ENCODE measurements at places on chromosomes 13 and 19.

DNA sequence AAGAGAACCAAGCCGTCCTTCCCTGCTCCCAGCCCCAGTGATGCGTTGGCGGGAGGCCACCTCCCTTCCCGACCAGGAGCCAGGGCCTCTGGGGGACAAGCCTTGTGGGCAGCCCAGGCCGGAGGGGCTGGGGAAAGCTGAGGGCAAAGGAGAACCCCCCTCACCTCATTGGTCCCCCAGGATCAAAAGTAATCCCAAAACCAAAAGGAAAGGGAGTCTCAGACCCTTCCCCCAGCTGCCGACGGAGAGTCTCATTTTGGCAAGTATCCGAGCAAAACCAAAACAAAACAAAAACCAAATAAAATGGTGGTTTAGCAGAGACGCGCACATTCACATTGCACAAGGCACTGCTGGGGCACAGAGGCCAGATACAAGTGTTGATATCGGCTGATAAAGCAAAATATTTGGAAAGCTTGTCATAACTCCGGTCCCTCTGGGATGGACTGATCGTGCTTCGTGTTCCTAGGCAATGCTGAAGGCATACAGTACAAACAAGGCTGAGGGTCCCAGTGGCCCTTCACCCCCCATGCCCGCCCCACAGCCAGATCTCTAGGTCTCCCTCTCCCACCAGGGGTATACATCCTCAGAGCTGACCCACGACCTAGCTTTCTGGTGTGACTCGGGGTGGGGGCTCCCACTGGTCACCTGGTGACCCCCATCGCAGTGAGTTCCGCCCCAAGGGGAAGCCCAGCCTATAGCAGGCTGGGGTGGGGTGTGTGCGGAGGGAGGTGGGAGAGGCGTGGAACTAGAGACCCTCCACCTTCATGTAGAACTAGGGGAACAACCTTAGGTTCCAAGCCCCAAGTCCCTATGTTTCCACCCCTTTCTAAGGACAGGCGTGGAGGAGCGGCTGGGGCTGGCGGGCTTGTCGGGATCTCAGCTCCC is 2.1 kb downstream of the CEBPA start:
- no peak for DNase-seq

DNA sequence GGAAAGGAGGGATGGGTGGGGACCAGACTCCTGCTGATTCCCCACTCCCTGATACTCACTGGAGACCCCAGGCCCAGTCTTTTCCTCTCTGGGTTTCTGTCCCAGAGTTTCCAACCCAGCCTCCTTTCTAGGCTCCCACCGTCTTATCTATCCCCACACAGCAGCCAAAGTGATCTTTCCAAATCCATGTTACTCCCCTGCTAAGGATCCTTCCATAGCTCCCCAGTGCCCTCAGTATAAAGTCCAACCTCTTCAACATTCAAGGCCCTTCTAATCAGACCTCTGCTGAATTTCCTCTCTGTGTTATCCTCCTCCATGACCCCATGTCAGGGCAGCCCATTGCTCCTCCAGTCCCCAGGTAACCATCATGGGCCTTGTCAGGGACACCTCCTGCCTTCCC is 1.3 kb upstream of the TGFB1 start:
- DNase-seq: no peak

GRCh38 chr13:111877906-111878305 is 189.0 kb upstream of the SOX1 start:
- DNase-seq: no peak

GRCh38 chr13:68850160-68850559 is 1257.5 kb upstream of the ATXN8OS start:
- DNase-seq: no peak

GRCh38 chr19:52722062-52723003 is 12.5 kb downstream of the ZNF611 start:
- no peak for DNase-seq

- no peak for DNase-seq
These were observed 40.5 kb upstream of the GAS6 start for GRCh38 chr13:113904411-113904810.

- no peak for DNase-seq
These were observed 174.0 kb upstream of the LSM14A start for GRCh38 chr19:33998302-33998701.

GRCh38 chr13:97460004-97460775 is 26.2 kb downstream of the RAP2A start:
- peak; percentile 55 for DNase-seq

- DNase-seq: peak; percentile 72
These were observed 81.7 kb downstream of the TNFRSF19 start for GRCh38 chr13:23651887-23652286.

GRCh38 chr13:70424928-70425327 is 316.7 kb upstream of the KLHL1 start:
- DNase-seq: no peak

- DNase-seq: peak; percentile 80
These were observed 13.7 kb downstream of the WBP4 start for GRCh38 chr13:41075034-41075433.

- no peak for DNase-seq
These were observed 1627.0 kb downstream of the PCDH9 start for GRCh38 chr13:65603160-65603559.

DNA sequence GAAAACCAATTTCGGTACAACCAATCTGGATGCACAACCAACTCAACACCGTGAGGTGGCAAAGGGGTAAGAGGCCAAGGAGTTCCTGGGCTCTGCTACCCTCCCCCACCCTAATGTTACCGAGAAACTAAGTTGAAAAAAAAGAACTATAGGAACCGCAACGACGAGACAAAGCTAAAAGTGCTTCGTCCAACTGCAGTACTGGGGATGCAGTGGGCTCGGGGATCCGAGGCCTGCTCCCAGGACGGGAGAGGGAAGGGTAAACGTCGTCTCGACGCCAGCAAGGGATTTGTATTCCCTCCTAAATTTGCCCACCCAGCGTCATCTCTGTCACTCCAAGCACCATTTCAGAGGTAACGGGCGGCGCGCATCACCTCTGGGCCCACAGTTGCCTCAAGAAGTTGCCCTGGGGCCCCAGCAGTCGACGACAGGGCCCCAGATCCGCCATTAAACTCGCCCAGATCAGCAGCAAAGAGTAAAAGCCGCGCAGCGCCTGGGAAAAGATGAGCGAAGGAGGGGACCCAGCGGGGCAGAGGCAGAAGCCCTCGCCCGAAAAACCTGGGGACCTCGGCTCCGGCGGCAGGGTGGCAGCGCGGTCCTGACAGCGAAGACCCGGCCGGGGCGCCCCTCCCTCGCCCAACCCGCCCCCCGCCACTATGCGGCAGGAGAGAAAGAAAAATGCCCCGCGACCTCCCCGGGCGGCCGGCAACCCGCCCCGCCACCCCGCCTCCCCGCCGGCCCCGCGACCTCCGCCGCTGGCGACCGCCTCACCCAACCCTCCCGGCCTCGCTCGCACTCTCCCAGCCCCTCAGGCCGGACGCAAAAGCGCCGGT is 752 bp downstream of the ZMYM5 start:
- DNase-seq: peak; percentile 77

DNA sequence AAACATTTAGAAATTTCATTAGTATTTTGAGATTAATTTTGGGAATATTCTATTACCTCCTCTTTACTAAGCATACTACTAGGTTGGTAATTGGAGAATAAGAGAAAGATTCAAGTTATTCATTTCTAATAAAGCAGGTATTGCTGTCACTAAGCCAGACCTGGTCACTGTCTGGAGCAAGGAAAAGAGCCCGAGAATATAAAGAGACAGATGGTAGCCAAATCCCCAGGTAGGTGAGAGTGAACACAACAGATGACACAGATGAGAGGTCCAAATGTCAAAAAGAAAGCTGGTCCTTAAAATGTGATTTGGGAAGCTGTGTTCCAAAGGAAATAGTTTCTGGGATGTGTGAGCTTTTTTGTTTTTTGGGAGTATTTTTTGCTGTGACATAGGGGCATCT is 128.6 kb downstream of the ZNF100 start:
- DNase-seq: no peak

DNA sequence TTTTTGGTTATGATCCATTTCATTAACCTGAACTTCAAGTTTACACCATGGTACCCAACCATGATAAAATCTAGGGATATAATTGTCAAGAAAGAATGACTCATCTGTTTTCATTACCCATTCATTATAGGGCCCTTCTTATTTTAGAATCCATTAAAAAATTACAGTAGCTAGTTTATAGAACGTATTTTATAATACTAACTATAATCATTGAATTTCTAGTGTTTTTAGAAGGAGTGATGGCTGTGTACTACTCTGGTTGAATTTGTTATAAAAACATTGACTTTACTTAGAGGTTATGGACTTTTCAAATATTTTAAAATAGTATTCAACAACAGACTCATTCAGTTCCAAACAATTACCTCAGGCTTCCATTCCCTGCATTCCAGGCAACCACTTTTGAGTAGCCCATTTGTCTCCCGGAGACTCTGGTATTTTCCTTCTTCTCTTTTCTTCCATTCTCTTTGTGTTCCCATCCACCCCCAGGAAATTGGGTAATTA is 71.9 kb upstream of the KLF12 start:
- DNase-seq: no peak

GRCh38 chr13:83819611-83820010 is 62.7 kb downstream of the SLITRK1 start:
- DNase-seq: no peak

DNA sequence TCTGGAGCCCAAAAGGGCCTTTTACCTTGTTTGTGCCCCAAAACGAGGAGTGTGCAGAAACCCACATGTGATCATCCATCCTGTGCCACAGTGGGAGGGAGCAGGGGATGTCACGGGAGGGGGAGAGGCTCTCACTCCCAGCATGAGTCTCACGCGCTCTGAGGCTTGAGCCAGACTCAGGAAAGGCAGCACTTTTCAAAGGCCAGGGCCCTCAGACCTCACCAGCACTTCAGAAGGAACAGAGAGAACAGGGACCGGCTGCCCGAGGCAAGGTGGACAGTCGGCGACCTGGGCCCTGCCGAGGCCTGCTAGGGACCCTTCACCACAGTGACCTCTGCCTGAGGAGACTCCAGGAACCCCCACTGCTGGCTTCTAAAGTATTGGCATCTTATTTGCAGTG is 71.7 kb upstream of the WASF3 start:
- DNase-seq: no peak

- no peak for DNase-seq
These were observed 53.9 kb downstream of the TM9SF2 start for GRCh38 chr13:99555149-99555548.

DNA sequence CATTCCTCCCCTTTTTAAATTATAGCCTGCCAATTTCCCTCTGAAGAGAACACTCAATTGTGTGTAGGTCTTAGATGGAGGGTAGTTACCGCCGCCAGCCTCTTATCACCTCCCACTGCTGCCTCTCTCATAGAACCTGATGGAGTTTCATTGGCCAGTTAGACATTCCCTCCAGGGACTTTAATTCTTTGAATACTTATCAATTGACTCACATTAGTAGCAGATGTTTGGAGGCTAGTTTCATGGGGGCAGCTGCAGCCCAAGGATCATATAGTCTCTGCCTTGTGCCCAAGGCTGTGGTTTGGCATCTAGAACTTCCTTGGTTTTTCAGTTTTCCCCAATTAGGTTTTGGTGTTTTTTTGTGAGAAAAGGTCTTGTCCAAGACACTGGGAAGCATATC is 318.9 kb upstream of the HTR2A start:
- DNase-seq: no peak

DNA sequence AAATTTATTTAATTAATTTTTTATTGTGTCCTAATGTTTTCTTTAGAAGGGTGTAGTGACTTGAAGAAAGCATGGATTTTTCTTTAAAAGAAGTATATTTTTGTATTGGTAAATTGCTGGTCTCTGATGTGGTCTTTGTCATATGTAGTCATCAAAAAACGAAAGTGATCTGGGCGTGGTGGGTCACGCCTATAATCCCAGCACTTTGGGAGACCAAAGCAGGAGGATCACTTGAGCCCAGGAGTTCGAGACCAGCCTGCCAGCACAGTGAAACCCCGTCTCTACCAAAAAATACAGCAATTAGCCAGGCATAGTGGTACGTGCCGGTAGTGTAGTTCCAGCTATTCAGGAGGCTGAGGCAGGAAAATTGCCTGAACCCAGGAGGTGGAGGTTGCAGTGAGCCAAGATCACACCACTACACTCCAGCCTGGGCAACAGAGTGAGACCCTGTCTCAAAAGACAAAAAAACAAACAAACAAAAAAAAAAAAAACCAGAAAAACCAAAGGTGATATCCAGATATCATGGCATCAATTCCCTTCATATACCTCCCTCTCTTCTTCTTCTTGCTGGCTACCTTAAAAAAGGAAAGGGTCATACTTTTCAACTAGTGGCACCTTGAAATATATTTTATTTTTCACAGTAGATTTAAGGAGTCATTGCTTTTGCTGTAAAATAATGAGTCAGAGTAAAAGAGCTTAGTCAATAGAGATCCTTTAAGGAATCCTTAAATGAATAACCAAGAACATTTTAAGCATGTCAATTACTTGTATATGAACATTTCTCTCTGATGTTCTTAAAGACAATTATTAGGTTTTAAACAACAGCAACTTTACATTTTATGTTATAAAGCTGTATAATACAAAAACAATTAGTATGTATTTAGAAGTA is 19.9 kb downstream of the KCTD4 start:
- DNase-seq: no peak

DNA sequence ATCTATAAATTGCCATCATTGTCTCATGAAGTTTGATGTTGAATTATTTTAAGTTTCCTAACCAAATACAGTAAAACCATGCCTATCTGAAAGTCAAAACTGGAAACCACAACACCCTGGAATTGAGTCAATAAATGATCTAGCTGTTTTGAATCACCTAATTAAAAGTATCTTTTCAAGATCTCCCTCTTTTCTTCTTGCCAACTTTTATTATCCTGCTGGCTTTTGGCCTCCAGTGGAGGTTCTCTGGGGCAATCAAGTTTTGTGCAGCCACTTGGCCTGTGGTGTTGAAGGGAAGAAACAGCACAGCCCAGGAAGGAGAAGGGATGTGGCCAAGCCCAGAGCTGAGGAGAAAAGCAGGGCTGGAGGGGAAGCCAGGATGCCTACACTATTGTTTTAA is 255.4 kb downstream of the COG6 start:
- DNase-seq: no peak

GRCh38 chr19:36215276-36216123 is 594 bp downstream of the ZNF146 start:
- peak; percentile 63 for DNase-seq

Measured in hematopoietic multipotent progenitor cell treated with erythropoietin and hydrocortisone succinate and interleukin-3 and kit ligand, for 4 days (in vitro differentiated cells).